ENCODE measurements at places on chromosomes 1 and 21. TPM values are rescaled to one million over a fixed set of nuclear protein-coding genes. Genes with fewer than 3 reads are reported as not detected.

The GBP7 gene
- 0.21 TPM for total RNA-seq

The NBPF6 gene
- total RNA-seq, result not detected

The PHGDH gene
- total RNA-seq, result 44.9 TPM

DNA sequence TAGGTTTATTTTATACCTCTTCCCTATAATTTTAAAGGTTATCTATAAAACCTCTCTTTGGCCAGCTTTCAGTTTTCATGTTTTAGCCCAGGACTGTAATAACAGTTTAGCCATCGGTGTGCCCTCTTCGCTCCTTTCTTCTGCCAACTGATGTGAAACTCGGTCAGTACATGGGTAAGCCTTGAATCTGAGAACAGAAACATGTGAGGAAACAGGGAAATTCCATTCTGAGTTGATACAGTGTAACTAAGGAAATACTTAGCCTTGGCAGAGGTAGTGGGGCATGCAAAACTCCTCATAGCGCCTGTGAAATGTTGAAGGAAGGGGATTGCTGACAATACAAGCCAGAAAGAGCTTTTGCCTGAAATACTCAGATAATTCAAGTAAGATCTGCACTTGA lies 465.2 kb downstream of the NCAM2 start:
- no peaks in the 10 kb centered on the region for H3K36me3 ChIP-seq
- no peaks in the 10 kb centered on the region for H3K27me3 ChIP-seq
- no peak for DNase-seq
- H3K27ac ChIP-seq, result no peak overlapping the region

- H3K4me3 ChIP-seq, result no peak overlapping the region
- no peaks in the 10 kb centered on the region for H3K4me1 ChIP-seq
- no peaks in the 10 kb centered on the region for H3K27me3 ChIP-seq
- no peak for DNase-seq
- H3K27ac ChIP-seq, result no peak overlapping the region
Measured at GRCh38 chr1:198734323-198735008, 95.6 kb downstream of the PTPRC start.

DNA sequence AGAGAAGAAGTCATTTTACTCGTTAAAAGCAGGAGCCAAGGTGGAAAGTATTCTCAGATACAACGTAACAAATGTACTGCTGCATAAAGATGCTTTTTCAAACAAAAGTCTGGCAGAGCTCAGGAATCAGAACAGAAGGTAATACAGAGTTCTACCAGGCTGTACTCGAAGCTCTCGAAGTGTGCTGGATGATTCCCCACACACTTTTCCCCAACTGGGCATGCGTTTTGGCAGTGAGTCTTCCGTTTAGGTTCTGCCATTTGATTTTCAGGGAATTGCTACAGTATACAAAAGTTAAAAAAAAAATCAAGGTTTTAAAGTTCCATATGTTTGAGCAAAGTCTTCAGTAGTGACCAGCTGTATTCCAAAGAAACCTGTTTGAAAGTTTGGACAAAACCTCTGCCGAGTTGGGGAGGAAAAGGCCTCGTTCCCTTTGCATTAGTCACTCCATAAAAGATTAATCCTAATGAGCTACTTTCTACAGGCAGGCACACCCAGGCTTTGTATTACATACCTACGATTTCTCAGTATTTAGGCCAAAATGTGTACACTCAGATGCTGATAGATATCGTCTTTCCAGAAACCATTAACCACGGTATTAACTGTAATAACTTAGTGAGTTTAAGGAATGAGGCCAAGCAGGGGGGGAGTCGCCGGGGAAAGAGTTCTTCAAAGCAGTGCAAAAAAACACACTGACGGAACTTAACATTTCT lies 477.1 kb downstream of the LMO4 start:
- peak overlapping the region; percentile 49 for H3K27ac ChIP-seq
- no peaks in the 10 kb centered on the region for H3K27me3 ChIP-seq
- peaks cover 13% of the 10 kb centered on the region for H3K4me1 ChIP-seq

- no peak for DNase-seq
- H3K27me3 ChIP-seq, result no peaks in the 10 kb centered on the region
Measured at GRCh38 chr1:148263906-148264255, 111.8 kb upstream of the NBPF11 start.

- H3K27ac ChIP-seq, result peak within 1 kb of the TSS; percentile 70
- no peaks in the 10 kb centered on the region for H3K36me3 ChIP-seq
- peak; percentile 74 for DNase-seq
- H3K4me3 ChIP-seq, result peak within 1 kb of the TSS; percentile 99
- no peaks in the 10 kb centered on the region for H3K27me3 ChIP-seq
- H3K4me1 ChIP-seq, result peaks cover 11% of the 10 kb centered on the region
Measured at GRCh38 chr21:32392880-32393676, at the start of gene URB1. Gene URB1, minus strand, starts transcription at chr21:32393012. Its CDS starts 102 bp downstream, at chr21:32392910.

DNA sequence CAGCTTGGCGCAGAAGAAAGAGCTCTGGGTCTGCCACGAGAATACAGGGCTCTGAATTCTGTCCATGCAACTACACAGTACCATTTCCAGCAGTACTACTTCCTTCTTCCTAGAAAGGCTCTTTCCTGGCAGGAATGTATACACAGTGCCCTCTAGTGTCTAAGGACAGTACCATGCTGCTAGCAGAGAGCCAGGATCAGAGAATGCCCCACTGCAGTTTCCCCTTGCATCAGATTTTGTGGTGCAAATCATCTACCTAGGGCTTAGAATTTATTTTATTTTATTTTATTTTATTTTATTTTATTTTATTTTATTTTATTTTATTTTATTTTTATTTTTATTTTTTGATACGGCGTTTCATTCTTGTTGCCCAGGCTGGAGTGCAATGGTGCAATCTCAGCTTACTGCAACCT lies 50.8 kb downstream of the PAX7 start:
- no peaks in the 10 kb centered on the region for H3K4me1 ChIP-seq
- no peak overlapping the region for H3K4me3 ChIP-seq
- DNase-seq, result no peak

All from thoracic aorta (tissue), 2 donors.